Activated CD8-positive, alpha-beta T cell treated with anti-CD3 and anti-CD28 coated beads for 36 hours (primary cell): ENCODE measurements at places on chromosomes 4 and X. TPM values are rescaled to one million over a fixed set of nuclear protein-coding genes. Genes with fewer than 3 reads are reported as not detected.

GRCh38 chrX:70635669-70636068 lies 191.0 kb downstream of the DLG3 start:
- H3K27ac ChIP-seq: no peak overlapping the region
- no peaks in the 10 kb centered on the region for H3K27me3 ChIP-seq
- no peak overlapping the region for H3K4me3 ChIP-seq
- no peaks in the 10 kb centered on the region for H3K36me3 ChIP-seq
- no peaks in the 10 kb centered on the region for H3K4me1 ChIP-seq
- DNase-seq: no peak

Gene PSAPL1
- not detected for total RNA-seq

DNA sequence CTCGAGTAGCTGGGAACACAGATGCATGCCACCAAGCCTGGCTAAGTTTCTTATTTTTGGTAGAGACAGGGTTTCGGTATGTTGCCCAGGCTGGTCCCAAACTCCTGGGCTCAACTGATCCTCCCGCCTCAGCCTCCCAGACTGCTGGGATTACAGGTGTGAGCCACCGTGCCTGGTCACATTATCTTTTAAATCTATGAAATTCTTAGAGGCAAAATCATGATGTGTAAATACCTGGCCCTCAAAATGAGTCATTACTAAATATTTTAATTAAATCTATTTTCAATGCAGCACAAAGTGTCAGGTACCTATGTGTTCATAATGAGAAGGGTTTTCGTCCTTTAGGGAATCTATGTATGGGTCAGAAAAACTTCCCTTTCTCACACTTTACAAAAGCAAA lies 222.5 kb upstream of the GPC4 start:
- H3K27ac ChIP-seq: no peak overlapping the region
- H3K36me3 ChIP-seq: no peaks in the 10 kb centered on the region
- H3K4me1 ChIP-seq: no peaks in the 10 kb centered on the region
- H3K4me3 ChIP-seq: no peak overlapping the region

- no peak overlapping the region for H3K4me3 ChIP-seq
- H3K27me3 ChIP-seq: no peaks in the 10 kb centered on the region
- no peaks in the 10 kb centered on the region for H3K36me3 ChIP-seq
- DNase-seq: peak; percentile 8
- no peaks in the 10 kb centered on the region for H3K4me1 ChIP-seq
These were observed 12.5 kb upstream of the FAM13A start for GRCh38 chr4:89069481-89069880.

Gene AMTN
- not detected for total RNA-seq

DNA sequence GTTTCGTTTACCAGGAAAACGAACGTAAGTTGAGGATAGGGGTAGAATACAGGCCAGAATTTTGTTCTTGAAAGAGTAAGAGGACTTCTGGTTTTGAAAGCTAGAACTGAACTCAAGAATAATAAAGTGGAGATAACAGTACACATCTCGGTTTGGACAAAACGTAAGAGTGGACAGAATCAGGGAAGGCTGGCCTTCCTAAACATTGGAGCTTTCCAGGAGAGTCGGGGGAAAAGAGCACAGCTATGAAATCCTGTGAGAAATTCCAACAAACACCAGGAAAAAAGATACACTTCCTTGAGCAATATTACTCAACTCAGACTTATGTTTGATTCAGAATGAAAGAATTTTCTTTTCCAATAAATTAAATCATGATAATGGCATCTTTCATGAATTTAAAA lies 1.2 kb downstream of the CTSO start:
- H3K4me1 ChIP-seq: peaks cover 15% of the 10 kb centered on the region
- H3K27ac ChIP-seq: peak overlapping the region; percentile 8
- H3K27me3 ChIP-seq: no peaks in the 10 kb centered on the region
- H3K36me3 ChIP-seq: no peaks in the 10 kb centered on the region
- no peak for DNase-seq

Gene NXF2
- not detected for total RNA-seq

DNA sequence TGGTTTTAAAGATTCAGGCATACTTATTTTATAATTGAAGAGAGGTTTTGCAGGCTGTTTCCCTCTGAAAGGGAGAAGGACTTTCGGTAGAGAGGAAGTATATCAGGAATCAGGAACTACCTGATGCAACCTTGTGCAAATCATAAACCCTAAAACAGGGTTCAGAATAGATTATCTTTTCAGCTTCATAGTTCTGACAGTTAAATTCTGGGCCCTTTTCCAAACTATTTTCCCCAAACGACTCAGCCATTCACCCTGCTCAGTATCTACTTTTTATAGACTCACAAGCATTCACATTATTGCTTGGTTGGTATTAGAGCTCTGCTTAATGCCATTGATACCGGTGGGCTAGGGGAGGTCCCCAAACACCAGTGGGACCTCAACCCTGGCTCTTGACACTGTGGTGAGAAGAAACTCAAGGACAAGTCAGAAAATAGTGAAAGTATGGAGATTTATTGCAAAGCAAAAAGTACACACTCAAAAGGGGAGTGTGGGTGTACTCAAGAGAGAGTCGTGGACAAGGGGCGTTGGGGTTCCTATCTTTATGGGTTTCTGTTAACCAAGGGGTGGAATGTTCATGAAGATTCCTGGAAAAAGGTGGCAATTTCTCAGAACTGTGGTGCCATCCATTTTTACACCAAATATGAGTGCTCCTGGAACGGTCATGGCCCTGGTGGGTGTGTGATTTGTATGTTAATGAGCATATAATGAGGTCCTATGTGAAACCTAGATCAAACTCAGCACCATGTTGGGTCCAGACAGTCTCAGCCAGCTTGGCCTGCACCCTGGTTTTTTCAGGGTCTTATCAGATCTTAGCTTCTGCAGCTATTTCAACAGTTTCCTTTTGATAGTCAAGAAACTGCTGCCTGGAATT lies 238.3 kb downstream of the DCLK2 start:
- H3K36me3 ChIP-seq: peaks cover 14% of the 10 kb centered on the region
- no peak overlapping the region for H3K4me3 ChIP-seq
- DNase-seq: no peak
- no peaks in the 10 kb centered on the region for H3K27me3 ChIP-seq

- H3K4me3 ChIP-seq: no peak overlapping the region
- no peaks in the 10 kb centered on the region for H3K36me3 ChIP-seq
- H3K4me1 ChIP-seq: peaks cover 2% of the 10 kb centered on the region
These were observed 11.4 kb upstream of the SLC39A8 start for GRCh38 chr4:102356562-102357202.

- H3K27me3 ChIP-seq: no peaks in the 10 kb centered on the region
- no peaks in the 10 kb centered on the region for H3K36me3 ChIP-seq
- no peak for DNase-seq
- peak overlapping the region; percentile 92 for H3K27ac ChIP-seq
- peaks cover 25% of the 10 kb centered on the region for H3K4me1 ChIP-seq
- peak overlapping the region; percentile 79 for H3K4me3 ChIP-seq
These were observed 98.4 kb downstream of the PHKA2 start for GRCh38 chrX:18885328-18886004.

- no peak overlapping the region for H3K4me3 ChIP-seq
- DNase-seq: no peak
- H3K27ac ChIP-seq: no peak overlapping the region
- no peaks in the 10 kb centered on the region for H3K27me3 ChIP-seq
- peaks cover 5% of the 10 kb centered on the region for H3K4me1 ChIP-seq
- H3K36me3 ChIP-seq: peaks cover 2% of the 10 kb centered on the region
These were observed 32.0 kb downstream of the SPIN3 start for GRCh38 chrX:56963377-56963776.

DNA sequence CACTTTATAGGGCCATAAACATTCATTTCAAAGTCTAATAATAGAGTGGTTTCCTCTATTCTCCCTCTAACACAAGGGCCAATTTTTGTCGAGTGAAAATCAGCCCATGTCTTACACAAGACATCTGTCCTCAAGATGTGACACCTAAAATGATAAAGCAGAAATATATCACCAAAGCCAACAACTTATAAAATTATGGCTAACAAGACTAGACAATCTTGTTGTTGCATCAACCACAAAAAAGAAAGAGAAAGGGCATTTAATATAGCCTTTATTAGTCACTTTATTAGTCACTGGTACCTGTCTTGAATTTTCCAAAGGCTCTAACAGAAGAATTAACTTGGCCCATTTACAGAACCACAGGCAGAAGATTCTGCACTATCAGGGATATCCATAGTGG lies 161.6 kb downstream of the SMIM20 start:
- H3K27ac ChIP-seq: peak overlapping the region; percentile 86
- peaks cover 23% of the 10 kb centered on the region for H3K36me3 ChIP-seq
- peaks cover 67% of the 10 kb centered on the region for H3K4me1 ChIP-seq
- no peak for DNase-seq
- peaks cover 13% of the 10 kb centered on the region for H3K27me3 ChIP-seq
- peak overlapping the region; percentile 40 for H3K4me3 ChIP-seq

Gene VEGFD
- not detected for total RNA-seq

GRCh38 chrX:145818186-145819113 lies 821 bp downstream of the SLITRK2 start:
- H3K4me1 ChIP-seq: no peaks in the 10 kb centered on the region
- H3K27ac ChIP-seq: no peak overlapping the region
- no peaks in the 10 kb centered on the region for H3K36me3 ChIP-seq
- H3K4me3 ChIP-seq: no peak overlapping the region
- peaks cover 24% of the 10 kb centered on the region for H3K27me3 ChIP-seq

DNA sequence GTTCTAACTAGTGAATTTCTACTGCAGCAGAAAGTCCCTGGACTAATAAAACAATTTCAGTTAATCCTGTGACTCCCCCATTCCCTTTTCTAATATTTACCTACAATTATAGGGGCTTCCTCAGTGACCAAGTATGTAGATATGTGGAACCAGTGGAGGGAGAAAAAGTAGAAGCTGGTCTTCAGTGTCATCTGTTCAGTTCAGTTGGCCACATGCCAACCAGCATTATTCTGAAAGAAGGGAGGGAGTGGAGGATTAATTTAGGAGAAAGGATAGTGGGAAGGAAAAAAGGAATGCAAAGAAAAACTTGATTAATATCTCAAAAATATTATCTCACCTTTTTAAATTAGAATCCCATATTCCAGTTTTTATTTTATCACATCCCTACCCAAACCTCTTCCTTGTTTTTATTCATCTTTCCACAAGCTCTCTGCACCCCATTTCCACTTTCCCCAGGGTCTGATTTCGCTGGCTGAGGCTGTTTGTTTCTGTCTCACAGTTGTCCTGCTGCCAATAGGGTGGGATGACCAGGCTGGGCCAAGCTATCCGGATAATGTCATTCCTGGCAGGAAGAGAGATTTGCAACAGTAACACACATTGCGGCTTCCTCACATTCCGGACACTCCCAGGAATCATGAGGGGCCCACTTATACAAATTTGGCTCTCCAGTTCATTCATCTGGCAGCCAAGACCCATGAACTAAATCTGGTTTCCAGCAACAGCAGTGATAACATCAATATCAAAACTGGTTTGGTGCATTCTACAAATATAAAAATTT lies 24.6 kb upstream of the ANTXR2 start:
- peaks cover 1% of the 10 kb centered on the region for H3K27me3 ChIP-seq
- no peak overlapping the region for H3K27ac ChIP-seq
- H3K36me3 ChIP-seq: no peaks in the 10 kb centered on the region
- H3K4me1 ChIP-seq: peaks cover 11% of the 10 kb centered on the region
- no peak overlapping the region for H3K4me3 ChIP-seq

- H3K36me3 ChIP-seq: no peaks in the 10 kb centered on the region
- peaks cover 3% of the 10 kb centered on the region for H3K4me1 ChIP-seq
- no peak overlapping the region for H3K4me3 ChIP-seq
- H3K27me3 ChIP-seq: peaks cover 4% of the 10 kb centered on the region
- no peak overlapping the region for H3K27ac ChIP-seq
These were observed 25.2 kb upstream of the SMIM20 start for GRCh38 chr4:25888781-25889180.

GRCh38 chrX:140661643-140662042 lies 47.9 kb upstream of the LINC00632 start:
- no peak overlapping the region for H3K27ac ChIP-seq
- no peaks in the 10 kb centered on the region for H3K36me3 ChIP-seq
- no peaks in the 10 kb centered on the region for H3K4me1 ChIP-seq
- no peak for DNase-seq
- H3K4me3 ChIP-seq: no peak overlapping the region

GRCh38 chr4:162684371-162684700 lies 482.4 kb downstream of the NAF1 start:
- H3K4me3 ChIP-seq: no peak overlapping the region
- no peaks in the 10 kb centered on the region for H3K4me1 ChIP-seq
- no peak overlapping the region for H3K27ac ChIP-seq
- no peaks in the 10 kb centered on the region for H3K36me3 ChIP-seq
- H3K27me3 ChIP-seq: no peaks in the 10 kb centered on the region

DNA sequence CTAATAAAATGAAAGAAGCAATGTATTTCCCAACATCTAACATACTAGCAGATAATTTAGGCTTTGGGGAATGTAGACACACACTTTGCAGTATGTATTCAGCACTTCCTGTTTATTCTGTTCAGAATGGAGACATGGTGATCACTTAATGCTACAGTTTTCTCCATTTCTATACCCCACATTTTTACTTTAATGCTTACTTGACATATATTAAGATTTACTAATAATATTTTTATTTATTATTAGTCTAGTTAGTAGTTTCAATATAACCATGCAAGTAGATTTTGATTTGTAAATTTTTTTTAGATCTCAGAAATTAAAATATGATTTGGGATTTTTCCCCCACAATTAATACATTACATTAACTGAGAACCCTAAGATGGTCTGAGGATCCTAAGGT lies 98.4 kb downstream of the PRSS12 start:
- H3K27ac ChIP-seq: no peak overlapping the region
- no peaks in the 10 kb centered on the region for H3K27me3 ChIP-seq
- no peak overlapping the region for H3K4me3 ChIP-seq
- no peaks in the 10 kb centered on the region for H3K4me1 ChIP-seq
- no peaks in the 10 kb centered on the region for H3K36me3 ChIP-seq

- H3K36me3 ChIP-seq: no peaks in the 10 kb centered on the region
- H3K27ac ChIP-seq: no peak overlapping the region
- no peak for DNase-seq
- no peaks in the 10 kb centered on the region for H3K27me3 ChIP-seq
- no peaks in the 10 kb centered on the region for H3K4me1 ChIP-seq
These were observed 69.3 kb upstream of the LDB2 start for GRCh38 chr4:16967722-16968121.

GRCh38 chrX:9091258-9091657 lies 57.3 kb upstream of the FAM9B start:
- H3K4me3 ChIP-seq: no peak overlapping the region
- peaks cover 12% of the 10 kb centered on the region for H3K4me1 ChIP-seq
- no peaks in the 10 kb centered on the region for H3K27me3 ChIP-seq
- no peak for DNase-seq

Gene ACOX3
- 27.8 TPM for total RNA-seq
